ENCODE measurements at places on chromosomes 5 and 9.
A peak's percentile ranks its signal among the peaks of the same experiment; 100 is the strongest.

- no peak for DNase-seq
These were observed 60.3 kb upstream of the NEK6 start for GRCh38 chr9:124197177-124198095.

GRCh38 chr9:13481274-13481673 is 201.8 kb upstream of the MPDZ start:
- DNase-seq: no peak

DNA sequence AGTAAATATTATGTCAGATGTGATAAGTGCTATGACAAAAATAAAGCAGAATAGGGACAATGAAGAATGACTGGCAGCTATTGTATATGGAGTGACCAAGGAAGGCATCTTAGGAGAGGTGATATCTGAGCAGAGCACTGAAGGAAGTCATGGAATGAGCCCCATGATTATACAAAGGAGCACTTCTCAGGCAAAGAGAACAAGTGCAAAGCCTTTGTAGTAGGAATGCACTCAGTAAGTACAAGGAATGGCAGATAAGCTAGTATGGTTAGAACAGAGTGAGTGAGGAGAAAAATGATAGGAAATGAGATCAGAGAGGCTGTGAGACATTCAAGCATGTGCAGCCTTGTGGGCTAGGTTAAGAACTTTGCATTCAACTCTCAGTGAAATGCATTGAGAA is 214.8 kb downstream of the LURAP1L start:
- no peak for DNase-seq

DNA sequence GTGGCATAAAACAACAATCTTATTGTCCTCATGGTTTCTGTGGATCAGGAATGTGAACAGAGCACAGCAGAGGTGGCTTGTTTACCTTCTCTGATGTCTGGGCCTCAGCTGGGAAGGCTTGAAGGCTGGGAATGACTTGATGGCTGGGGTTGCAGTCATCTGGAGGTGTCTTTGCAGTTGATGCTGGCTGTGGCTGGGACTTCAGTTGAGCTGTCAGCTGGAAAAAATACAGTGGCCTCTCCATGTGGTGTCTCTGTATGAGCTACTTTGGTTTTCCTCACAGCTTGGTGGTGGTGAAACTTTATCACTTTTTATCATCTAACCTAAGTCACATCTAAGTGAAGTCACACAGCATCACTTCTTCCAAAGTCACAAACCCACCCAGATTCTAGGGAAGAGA is 24.7 kb upstream of the STX17 start:
- DNase-seq: no peak

DNA sequence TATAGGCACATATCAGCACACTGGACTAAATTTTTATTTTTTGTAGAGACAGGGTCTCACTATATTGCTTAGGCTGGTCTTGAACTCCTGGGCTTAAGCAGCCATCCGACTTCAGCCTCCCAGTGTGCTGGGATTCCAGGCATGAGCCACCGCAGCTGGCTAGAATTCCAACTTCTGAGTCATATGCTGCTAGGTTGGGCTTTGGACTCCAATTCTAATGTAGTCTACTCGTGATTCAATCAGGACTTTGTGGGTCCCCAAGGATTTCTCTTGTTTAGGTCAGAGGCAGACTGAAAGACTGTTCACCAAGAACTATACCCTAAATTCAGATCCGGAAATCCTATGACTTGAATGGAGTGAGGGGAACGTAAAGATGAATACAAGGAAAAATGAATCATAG is 68.2 kb upstream of the CHD1 start:
- DNase-seq: no peak

DNA sequence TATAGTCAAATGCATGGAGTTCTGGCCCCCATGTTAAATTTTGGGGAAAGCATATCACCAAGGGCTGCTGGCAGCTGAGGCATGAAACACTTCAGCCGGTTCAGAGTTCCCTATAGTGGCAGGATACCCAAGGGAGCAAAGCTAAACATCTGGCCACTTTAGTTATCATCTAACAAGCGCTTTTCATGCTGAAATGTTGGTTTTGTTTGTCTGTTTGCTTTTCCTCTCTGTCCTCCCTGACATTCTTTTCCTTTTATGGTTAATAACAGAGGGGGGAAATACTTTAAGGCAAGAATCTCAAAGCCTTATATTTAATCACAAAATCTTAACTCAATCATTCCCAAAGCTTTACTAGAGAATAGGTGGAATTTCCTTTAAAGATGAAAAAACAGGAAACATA is 11.9 kb downstream of the APBA1 start:
- DNase-seq: no peak

DNA sequence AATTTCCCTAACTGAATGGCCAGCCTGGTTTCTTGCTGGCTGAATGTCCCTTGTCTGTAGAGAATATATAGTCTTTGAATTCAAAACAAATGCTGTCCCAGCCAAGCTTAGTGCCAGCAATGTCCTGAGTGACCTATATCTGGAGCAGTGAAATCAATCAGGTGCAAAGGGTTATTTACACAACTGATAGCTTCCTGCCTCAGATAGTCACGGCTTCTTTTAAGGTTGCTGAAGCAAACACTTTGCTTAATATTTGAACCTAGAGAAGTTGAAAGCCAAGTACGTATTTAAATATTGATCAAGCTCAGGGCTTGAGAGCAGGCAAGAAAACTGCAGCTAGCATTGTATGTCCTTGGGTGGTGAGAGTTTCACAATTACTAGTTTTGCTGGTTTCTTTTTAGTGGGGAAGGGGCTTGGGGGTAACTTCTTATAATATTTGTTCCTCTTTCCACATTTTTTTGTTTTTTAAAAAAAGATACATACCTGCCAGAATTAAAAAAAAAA is 2.0 kb upstream of the ARHGEF28 start:
- no peak for DNase-seq

- DNase-seq: no peak
These were observed 122.9 kb upstream of the SARDH start for GRCh38 chr9:133861086-133861485.

GRCh38 chr5:117455236-117456233 is 880.9 kb upstream of the SEMA6A start:
- peak; percentile 42 for DNase-seq

GRCh38 chr5:150431574-150431973 is 18.0 kb downstream of the RPS14 start:
- DNase-seq: no peak

- no peak for DNase-seq
These were observed 35.9 kb upstream of the HK3 start for GRCh38 chr5:176935017-176935416.

DNA sequence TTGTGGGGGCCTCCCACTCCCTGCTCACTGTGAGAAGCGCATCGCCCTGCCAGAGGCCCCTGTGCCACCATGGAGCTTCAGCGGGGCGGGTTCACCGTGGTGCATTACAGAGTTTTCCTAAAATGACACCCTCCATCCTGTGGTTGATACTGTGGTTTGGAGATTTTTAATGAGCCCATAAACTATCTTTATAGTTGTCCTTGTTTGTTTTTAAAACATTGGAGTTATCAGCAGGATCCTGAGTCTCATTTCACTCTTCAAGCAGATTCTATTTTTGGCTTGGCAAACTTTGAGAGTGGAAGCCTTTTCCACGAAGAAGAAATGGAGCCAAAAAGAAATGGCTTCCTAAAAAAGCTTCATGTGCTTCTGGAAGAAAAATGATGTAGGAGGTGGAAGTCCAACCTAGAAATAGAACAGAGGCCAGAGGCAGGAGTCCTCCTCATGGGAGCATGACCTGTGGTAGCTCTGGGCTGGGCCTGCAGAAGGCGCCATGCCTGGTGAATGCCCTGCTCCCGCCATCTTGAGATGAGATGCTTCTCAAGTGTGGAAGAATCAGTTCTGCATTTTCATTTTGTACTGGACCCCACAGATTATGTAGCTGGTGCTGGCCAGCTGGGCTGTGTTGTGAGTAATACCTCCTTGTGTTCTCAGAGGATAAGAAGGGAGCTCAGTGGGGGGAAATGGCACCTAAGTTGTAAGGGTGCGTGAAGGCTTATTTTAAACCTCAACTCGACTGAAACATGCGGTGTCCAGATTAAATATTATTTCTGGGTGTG is 79.0 kb upstream of the RAI14 start:
- no peak for DNase-seq

DNA sequence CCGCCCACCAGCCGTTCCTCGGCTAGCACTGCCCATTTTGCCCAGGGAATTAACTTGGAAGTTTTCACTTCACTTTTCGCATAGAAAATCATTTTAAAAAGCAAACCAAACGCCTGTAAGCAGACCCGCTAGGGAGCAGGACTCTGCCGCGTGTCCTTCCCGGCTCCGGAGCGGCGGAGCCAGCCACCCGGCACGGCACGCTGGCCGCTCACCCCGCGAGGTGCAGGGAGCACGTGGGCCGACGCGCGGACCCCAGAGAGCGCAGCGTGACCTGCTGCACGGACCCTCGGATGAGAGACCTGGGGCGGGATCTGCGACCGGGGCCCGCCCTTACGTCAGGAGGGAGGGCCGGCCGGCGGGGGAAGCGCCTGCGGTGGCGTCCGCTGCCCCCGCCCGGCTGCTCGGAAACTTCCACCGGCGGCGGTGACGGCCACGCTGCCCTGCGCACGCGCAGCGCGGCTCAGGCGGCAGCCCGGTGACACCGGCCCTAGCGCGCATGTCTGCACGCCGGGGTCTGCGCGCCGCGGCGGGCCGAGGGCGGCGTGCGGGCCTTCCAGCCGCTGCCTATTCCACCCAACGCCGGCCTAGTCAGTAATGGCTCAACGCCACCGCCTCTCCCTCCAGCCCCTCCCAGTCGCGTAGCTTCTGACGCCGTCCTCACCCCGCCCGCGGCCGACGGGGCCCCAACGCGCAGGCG is 507 bp upstream of the TENT4A start:
- peak; percentile 95 for DNase-seq

- no peak for DNase-seq
These were observed 95.7 kb upstream of the EGFLAM start for GRCh38 chr5:38162625-38163024.

DNA sequence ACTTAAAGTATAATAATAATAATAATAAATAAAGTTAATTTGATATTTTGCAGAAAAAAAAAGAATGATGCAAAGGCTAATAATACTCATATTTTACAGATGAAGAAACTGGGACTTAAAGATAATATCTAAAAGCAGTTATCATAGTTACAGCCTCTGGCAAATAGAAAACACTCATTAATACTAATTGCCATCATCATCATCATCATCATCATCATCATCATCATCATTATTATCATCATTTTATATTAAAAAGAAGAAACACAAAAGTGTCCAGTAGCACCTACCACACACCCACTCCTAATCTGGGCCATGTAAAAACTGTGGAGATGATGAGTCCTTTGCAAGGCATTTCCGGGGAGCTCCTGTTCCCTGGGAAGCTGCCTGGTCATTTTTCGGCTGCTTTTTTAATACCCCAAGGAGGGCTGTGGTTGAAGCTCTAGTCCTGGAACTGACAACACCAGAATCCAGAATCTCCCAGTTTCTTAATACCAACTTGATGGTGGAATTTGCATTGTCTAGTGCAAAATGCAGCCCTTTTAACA is 70.8 kb downstream of the HTR4 start:
- DNase-seq: no peak

GRCh38 chr9:91117959-91118703 is 243.6 kb downstream of the AUH start:
- no peak for DNase-seq

DNA sequence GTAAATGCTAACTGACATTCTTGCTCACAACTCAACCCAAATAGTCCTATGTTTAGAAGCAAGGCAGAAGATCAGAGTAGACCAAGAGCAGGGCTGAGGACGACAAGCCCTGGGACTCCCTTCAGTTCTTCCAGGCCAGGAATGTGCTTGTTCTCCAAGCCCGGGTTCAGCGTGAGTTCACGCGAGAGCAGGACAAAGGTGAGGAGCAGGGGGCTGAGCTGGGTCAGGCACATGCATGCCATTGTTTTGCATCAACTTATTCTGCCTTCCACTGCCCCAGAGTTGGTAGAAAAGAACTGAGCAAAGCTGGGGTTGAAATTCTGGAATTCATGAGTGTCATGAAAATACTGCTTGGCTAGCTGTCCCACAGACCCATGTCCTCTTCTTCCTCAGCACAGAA is 206.5 kb downstream of the PAX5 start:
- DNase-seq: no peak

- DNase-seq: no peak
These were observed 18.1 kb downstream of the MYMK start for GRCh38 chr9:133506653-133507038.

- no peak for DNase-seq
These were observed 21.2 kb downstream of the INVS start for GRCh38 chr9:100120286-100120685.

DNA sequence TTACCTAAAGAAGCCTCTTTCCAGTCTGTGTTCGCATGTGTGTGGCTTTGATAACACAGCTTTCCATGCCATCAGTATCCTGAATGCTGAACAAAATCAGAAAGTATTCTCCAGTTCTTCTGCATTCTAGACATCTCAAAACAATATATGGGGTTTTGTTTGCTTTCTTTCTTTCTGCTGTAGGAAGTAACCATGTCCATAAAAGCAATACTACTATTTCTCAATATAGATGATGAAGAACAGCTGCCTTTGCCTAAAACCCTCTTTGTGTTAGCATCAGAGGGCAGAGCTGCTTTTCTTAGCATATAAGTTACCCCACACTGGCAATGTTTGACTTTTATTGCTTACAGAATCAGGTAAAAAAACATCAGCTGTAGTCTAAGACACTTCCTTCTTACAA is 963.6 kb downstream of the CDH12 start:
- DNase-seq: no peak

- no peak for DNase-seq
These were observed 183.5 kb upstream of the EDIL3 start for GRCh38 chr5:84568171-84568570.

GRCh38 chr9:124352616-124353015 is 62.6 kb downstream of the PSMB7 start:
- no peak for DNase-seq

- DNase-seq: no peak
These were observed 110.8 kb downstream of the LHX2 start for GRCh38 chr9:124122321-124122720.

DNA sequence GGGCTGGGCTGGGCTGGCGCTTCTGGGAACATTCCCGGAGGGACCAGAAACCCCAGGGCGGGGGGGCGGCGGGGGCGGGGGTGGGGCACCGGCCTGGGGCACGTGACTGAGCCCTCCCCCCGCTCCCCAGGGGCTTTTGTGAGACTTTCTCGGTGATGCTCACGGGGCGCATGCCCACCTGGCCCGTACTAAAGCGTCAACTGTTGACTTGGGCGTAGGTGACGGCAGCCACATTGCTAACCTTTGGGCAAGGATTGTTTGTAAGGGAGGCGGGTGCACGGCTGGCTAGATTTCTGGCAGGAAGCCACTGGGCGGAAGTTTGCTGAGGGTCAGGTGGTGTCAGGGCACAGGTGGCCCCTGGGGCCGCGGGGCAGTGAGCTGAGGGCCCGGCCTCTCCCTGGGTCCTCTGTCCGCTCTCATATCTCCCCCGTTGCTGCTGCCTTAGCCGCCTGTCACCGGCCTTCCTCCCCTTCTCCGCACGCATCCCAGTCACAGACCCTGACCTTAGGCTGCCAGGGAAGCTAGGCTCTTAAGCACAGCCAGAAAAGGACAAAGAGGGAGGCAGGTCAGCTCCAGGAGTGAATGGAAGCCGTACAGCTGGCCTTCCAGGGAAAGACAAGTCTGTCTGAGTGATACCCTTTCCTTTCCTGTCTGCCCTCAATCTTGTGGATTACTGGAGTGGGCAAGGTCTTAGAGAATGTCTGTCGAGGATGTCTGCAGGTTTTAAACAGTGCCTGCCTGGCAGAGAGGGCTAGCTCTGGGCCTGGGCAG is 812 bp downstream of the CACFD1 start:
- no peak for DNase-seq

Measured in HEK293T (cell line).